ENCODE measurements at places on chromosomes 5 and 9. TPM values are rescaled to one million over a fixed set of nuclear protein-coding genes. Genes with fewer than 3 reads are reported as not detected.

GRCh38 chr5:170278611-170279458 is 18.7 kb downstream of the LCP2 start:
- no peak for DNase-seq

GRCh38 chr9:98075332-98075805 is 18.8 kb downstream of the NANS start:
- DNase-seq, result no peak

GRCh38 chr5:144390133-144390532 is 219.5 kb downstream of the KCTD16 start:
- no peak for DNase-seq

DNA sequence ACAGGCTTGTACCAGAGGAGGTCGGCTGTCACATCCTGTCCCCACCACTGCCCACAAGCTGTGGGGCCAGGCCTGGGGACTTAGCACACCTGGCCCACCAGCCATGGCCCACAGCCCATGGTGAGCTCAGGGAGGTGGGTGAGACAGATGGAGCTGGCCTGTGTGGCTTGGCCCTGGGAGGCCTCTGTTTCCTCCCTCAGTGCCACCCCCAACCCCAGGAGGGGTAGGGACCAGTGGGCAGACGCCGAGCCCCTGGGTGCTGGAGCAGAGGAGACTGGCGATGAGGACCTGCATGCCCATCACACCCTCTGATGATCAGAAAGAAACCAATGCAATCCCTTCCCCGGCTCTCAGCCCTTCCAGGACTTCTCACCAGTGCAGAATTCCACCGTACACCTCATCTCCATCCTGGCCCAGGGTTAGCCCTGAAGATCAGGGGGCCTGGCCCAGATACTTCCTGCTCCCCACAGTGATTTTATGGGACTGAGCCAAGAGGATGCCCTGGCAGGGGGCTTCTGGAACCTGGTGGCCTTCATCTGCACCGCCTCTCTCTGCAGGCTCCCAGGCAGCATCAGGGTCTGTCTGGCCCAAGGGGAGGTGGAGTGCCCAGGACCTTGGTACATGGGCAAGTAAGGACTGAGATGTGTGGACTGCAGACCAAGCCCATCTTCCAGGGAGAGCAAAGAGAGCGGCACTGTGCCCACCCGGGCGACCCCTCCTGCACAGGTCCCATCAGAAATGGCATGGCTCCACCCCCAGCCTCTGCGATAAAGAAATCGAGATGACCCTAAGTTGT is 16.9 kb upstream of the NKD2 start:
- no peak for DNase-seq

DNA sequence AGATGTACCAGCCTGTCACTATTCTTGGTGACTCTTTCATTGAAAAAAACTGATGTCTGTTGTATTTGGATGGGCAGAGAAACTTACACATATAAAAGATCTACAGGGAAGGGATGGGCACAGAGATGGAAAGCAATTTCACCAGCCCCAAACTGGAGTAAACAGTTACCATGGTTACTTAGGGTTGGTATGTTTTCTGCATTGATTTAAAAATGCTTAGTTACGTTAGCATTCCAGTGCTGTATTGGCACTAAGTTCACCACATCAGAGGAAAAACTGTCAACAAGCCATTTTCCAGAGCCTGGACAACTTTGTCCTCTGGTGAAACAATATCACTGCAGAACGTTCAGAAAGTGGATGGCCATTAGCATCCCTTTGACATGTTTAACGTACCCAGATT is 28.0 kb downstream of the MARCHF3 start:
- DNase-seq, result no peak

The PCDHB8 gene
- 5.9 TPM for polyA plus RNA-seq

The JAKMIP2 gene
- 14.9 TPM for polyA plus RNA-seq
